Breast epithelium (tissue), 4 donors: ENCODE measurements at places on chromosomes 4 and X. TPM values are rescaled to one million over a fixed set of nuclear protein-coding genes. Genes with fewer than 3 reads are reported as not detected.
A peak's percentile ranks its signal among the peaks of the same experiment; 100 is the strongest.

- no peak for DNase-seq
Observed at GRCh38 chr4:73131281-73131680, 61.8 kb upstream of the COX18 start.

- DNase-seq, result no peak
Observed at GRCh38 chr4:22338796-22339195, 177.1 kb downstream of the ADGRA3 start.

- DNase-seq, result no peak
Observed at GRCh38 chr4:181662383-181662782, 580.8 kb upstream of the TENM3 start.

DNA sequence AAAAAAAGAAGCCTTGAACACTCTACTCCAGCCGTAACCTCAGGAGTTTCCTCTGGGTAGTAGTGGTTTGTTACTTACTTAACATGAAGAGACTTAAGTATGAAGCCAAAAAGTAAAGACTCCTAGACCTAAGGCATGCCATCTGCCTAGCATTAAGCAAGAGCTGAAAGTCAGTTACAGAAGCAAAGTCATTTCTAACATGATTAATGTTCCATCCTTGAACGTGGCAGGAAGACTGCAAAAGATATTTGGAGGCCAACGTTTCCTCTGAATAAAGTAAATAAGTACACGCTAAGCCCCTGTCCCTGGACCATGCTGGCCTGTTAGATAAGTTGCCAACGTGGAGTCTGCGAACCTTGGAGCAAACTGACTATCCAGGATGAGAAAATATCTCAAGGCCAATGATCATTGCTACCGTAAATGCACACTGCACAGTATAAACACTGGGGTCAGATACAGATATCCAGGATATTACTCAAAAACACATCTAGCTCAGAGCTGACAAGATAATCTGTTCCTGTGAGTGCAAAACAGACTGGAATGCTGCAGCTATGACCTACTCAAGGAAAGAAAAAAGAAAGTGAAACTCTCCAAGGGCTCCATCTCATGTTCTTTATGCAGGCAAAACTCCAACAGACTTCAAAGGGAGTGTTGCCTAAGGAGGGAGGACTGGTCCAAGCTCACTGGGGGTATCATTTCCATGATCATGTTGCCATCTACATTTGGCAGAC, 255.8 kb downstream of the COL25A1 start:
- no peak for DNase-seq

DNA sequence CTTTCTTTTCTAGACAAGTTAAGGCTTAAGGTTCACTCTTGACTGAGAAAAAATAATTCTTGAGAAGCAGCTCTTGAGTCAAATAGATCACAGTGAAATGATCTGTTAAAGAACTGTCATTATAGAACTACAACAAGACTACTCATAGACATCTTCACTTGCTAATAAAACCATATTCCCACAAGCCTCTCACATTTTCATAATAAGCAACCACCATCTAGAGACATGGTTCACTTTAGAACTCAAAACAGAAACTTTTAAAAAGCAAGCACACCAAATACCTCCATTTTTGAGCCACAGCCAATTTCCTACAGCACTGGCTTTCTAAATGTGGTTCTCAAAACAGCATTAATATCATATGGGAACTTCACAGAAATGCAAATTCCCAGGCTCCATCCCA, 309.5 kb downstream of the TMA16 start:
- no peak for DNase-seq

GRCh38 chr4:159398236-159398638, 295.4 kb downstream of the RAPGEF2 start:
- DNase-seq, result no peak

GRCh38 chr4:37780444-37781130, 45.9 kb upstream of the PGM2 start:
- DNase-seq, result no peak

GRCh38 chrX:112696481-112696880, 16.7 kb upstream of the LHFPL1 start:
- DNase-seq, result no peak

- DNase-seq, result no peak
Observed at GRCh38 chr4:186104890-186105646, 564 bp downstream of the FAM149A start.

Gene HSD17B13
- 1.6 TPM for total RNA-seq

Gene SPATA4
- not detected for total RNA-seq

Gene SYNPO2
- total RNA-seq, result 90.1 TPM

DNA sequence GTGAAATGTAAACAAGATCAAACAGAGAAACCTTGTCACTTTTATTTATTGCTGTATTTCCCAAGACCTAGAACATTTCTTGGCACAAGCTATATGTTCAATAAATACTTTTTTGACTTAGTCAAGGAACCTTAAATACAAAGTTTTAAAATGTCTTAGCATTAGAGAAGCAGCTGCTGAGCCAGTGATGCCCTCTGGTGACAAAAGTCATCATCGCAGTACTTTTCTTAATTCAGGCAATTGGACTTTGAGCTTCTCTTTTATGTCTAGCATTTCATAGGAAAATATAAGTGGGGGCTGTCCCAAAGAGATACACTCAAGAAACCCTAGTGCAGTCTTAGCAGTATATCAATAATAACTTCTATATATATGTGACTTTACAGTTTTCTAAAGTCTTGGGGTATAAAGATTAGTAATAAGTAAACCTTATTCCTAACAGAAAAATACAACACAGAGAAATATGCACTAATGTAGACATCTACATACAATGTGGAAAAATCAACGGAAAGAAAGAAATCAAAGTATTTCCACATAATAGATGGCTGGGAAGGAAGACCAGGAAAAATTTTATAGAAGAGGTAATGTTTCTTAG, 118.4 kb downstream of the DTHD1 start:
- DNase-seq, result no peak

Gene PAGE4
- total RNA-seq, result not detected

- peak; percentile 51 for DNase-seq
Observed at GRCh38 chrX:33434256-33435092, 223.1 kb upstream of the DMD start.
